CD14-positive monocyte (primary cell): ENCODE measurements at places on chromosomes 3 and 15.

- DNase-seq, result no peak
These were observed 45.6 kb upstream of the FSTL1 start for GRCh38 chr3:120496278-120497002.

GRCh38 chr15:43169888-43170287, 15.3 kb upstream of the CCNDBP1 start:
- no peak for DNase-seq

GRCh38 chr3:32818229-32818969, 602 bp downstream of the TRIM71 start:
- DNase-seq, result peak; percentile 12

DNA sequence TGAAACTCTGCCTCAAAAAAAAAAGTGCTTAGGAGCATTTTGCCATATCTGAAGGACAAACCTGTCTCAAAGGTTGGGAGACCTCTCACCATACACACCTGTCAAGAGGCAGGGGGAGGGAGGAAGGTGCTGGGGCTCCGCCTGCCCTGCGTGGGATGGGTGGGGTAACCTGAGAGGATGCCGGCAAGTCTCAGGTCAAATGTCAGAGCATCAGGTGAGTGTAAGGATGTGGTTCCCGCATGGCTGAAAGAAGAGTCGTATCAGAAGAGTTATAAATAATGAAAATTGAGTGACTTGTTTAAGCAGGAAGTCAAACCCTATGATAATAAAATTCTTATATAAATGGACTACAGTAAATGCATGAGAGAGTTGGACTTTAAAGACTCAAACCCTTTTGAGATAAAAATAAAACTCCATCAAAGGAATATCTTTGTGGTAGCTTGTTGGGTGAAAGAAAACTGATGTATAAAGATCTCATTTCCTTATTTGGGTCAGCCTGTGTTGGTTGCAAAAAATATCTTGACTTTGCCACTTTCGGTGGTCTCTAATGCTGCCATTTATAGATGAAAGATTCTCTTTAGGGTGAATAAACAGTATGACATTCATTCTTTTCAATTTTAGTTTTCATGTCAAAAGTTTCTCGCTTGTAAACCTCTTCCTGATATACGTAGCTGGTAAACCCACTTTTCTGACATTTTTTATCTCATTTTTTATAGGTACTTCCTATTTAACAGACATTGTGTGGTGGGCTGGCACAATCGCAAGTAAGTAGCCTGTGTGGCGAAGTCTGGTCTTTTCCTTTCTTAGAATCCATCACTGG, 23.8 kb downstream of the NIPA1 start:
- no peak for DNase-seq

DNA sequence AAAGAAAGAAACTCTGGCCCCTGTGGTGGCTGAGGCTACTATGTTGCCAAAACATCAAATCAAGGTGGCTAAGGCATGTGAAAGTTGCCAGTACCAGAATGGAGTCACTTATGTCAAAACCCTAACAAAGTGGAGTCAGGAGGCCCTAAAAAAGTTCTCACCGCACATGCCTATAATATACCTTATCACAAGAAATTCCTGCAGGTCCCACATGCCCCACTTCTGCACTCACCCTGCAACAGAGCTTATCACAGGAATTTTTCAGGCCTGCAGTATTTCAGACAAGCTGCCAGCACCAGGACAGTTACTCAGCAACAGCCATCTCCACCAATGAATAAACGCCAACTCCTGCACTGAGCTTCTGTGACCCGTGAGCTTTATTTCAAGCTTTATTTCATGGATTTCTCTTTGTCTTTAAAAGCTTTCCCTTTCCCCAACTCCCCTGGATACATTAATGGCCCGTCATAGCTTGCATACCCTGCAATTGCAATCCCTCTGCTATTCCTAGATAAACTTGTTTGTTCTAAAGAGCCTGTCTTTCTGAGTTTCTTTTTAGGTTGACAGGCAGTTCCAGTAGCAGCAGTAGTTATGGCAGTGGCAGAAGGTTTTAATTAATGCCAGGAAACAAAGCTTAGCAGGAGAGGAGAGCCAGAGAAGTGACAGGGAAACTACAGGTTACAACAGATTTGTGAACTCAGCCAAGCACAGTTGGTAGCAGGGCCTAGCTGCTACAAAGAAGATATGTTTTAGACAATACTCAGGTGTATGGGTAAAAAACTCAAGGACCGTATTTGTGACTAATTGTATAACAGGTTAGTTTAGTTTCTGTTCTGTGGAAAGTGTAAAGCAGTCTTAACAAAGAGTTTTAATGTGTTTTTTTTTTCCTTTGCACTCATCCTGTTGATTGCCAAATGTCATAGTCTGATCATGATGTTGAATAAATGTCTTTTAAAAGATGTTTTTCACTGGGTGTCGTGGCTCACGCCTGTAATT, 15.9 kb upstream of the TMEM42 start:
- no peak for DNase-seq

- DNase-seq, result no peak
These were observed 144.1 kb downstream of the ALDH1A2 start for GRCh38 chr15:57921371-57921770.
